ENCODE measurements at places on chromosomes 1 and 21.
A peak's percentile ranks its signal among the peaks of the same experiment; 100 is the strongest.

GRCh38 chr1:10761503-10762152 lies 34.8 kb downstream of the CASZ1 start:
- no peak for DNase-seq

DNA sequence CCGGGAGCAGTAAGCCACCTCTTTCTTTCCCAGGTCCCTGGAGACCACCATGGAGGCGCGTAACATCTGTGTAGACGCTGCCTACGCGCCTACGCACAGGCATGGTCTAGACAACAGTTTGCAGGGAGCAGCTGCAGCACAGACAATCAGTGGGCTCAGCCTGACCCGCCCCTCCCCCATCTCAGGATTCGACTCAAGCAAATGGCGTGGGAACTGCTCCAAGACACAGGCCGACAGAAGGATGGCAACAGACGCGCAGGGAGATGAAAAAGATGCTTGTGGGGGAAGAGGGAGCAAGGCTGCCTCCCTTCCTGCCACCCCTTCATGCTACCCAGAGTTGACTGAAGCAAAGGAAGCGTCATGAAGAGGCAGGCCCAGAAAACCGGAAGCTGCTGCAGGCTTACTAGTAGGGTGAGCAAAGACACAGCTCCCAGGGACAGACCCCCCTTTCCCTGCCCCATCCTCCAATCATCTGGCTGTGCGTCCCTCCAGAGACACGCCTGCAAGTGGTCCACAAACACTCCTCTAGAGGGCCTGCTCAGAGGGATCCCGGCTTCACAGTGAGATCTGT lies 19.5 kb downstream of the STK40 start:
- peak; percentile 72 for DNase-seq

- no peak for DNase-seq
These were observed 2.3 kb downstream of the UMODL1 start for GRCh38 chr21:42073145-42074099.

DNA sequence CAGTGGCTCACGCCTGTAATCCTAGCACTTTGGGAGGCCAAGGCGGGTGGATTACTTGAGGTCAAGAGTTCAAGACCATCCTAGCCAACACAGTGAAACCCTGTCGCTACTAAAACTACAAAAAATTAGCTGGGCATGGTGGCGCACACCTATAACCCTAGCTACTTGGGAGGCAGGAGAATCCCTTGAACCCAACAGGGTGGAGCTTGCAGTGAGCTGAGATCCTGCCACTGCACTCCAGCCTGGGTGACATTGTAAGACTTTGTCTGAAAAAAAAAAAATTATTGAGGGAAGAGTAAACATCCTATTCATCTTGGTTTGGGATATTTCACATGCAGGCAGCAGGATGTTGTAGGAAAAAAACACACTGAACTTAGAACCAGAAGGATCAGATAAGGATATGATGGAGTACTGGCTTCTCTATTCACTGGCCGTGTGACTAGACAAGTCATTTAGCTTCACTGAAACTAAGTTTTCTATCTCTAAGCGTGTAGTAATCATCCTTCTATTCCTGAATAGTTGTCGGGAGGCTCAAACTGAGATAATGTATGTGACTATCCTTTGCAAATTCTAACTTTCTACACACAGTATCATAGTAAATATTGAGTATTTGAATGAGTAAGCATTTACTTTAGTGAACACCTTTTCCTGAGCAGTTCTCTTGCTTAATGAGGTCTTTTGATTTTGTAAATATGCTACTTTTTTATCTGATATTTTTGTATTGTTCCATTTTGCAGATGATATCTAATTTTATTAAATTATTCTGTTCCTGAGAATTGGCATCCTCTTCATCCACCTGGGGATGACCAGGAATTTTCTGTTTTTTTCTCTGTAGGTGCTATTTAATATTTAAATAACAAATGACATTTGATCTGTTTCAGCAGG lies 18.2 kb downstream of the CAP1 start:
- DNase-seq, result no peak

GRCh38 chr1:170340308-170340707 lies 191.7 kb upstream of the GORAB start:
- no peak for DNase-seq

DNA sequence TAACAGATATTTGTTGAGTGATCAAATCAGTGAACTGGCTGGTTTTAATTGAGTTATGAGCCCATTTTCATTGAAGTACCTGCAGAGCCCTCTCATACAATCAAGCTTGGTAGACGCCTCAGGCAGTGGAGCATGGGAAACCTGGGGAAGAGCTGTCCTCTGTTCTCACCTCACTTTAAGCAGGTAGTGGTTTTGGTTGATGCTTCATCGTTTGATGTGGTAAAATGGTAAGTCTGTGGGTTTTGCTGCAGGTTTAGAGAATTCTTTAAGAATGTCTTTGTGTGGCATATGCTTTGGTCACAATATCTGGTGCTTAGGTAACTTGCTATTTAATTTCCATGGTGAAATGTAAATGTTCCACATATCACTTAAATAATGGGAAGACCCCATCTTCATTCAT lies 10.0 kb downstream of the LAMC1 start:
- DNase-seq, result no peak

DNA sequence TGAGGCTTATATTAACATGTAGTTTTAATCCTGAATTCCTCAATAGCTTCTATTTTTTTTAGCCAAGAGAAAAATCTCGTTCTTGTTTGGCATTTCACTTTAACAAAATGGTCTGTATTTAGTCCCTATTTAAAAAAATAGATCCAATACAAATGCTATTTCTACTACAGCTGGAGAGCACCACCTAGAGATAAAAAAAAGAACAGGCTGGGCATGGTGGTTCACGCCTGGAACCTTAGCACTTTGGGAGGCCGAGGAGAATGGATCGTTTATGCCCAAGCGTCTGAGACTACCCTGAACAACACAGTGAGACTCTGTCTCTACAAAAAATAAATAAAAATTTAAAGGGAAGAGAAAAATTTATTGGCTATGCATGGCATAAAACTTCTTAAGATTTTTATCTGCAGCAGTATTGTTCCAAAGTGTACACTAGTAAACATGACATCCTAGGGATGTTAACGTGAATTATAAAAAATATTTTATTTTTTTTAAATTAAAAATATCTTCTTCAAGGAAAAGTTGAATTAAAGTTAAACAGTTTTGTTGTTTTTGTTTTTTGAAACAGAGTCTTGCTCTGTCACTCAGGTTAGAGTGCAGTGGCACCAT lies 4.4 kb downstream of the ST7L start:
- DNase-seq, result no peak

GRCh38 chr1:64396817-64397216 lies 73.1 kb upstream of the CACHD1 start:
- DNase-seq, result no peak

- DNase-seq, result no peak
These were observed 33.9 kb upstream of the PTPRC start for GRCh38 chr1:198604975-198605374.

DNA sequence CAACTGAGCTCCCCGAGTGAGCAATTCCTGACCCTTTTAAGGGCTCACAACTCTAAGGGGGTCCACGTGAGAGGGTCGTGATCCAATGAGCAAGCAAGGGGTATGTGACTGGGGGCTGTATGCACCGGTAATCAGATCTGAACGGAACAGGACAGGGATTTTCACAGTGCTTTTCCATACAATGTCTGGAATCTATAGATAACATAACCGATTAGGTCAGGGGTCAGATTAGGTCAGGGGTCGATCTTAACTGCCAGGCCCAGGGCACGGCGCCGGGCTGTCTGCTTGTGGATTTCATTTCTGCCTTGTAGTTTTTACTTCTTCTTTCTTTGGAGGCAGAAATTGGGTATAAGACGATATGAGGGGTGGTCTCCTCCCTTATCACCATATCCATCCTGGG lies 30.7 kb upstream of the OPRD1 start:
- no peak for DNase-seq

DNA sequence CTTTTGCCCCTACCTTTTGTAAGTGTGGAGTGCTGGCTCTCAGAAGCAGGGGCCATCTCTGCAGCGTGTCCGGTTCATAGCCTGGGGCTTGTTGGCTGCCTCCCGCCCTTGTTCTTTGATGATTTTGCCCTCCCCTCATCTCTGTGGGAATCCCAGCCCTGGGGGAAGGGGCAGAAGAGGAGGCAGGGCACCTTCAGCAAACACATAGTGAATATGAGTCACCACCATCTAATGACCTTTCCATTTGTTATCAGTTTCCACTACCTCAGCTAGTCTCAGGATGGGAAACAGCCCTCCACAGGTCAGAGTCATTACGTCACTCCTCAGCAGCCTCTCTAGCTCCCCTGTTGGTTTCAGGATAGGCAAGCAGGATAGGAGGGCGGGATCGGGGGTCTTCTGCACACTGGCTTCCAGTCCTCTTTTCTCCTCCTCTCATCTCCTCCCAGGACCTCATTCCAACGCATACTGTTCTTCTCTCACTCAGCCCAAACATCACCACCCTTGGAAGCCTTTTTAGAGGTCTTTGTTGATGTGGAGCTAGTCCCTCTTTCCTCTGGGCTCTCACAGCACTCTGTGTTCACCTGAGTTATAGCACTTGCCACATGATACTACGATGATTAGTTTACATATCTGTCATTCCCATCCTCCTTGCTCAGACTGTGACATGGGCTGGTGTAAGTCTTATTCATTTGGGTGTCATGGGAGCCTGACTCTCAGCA lies 15.8 kb downstream of the GADD45A start:
- DNase-seq, result no peak

DNA sequence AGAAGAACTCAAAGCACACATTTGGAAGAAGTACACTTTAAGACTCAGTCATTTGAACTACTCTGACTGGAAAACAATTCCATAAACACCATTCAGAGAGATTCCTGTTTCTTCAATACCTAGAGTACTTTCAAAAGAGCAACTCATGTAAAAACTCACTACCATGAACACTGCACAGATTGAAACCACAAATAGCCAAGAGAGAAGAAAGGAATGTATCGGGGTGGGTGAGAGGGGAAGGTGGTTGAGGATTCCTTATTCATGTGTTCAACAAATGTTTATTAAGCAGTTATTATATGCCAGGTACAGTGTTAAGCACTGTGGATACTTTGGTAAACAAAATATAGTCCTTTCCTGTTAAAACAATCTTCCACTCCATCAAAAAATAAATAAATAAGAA lies 64.7 kb downstream of the NRIP1 start:
- DNase-seq, result no peak

DNA sequence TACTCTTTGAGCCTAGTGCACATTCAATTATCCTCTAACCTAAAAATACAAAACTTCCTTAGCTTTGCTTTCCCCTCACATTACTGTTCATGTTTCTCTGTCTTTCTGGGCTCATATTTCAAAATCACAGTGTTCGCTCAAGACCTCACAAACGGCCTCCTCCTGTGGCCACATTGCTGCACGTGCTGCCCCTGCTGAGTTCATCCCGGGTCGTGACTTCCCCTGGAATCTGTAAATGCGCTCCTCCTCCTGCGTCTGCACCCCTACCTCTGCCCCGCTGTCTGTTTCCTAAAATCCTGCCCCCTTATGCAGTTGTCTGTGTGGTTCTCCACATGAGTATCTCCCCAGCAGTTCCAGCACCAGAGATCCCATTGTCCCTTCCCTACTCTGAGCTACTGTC lies 45.5 kb upstream of the RAVER2 start:
- DNase-seq, result no peak

DNA sequence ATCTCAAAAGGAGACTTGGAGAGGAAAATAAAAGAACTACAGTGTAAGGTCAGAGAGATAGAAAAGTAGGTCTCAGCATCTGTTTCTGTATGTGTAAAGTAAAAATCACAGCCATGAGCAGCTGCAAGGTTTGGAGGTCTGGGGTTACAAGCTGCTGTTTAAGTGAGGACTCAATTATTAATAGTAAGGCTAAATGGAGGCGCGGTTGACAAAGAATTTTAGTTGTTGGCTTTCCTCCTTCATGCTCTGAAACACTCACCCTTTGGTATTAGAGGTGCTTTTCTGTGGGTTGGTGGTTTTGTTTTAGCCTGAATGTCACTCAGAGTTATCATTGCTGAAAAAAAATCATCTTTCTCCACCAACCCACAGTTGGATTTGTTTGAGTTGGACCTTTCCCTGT lies 59.8 kb upstream of the HAO2 start:
- no peak for DNase-seq

- no peak for DNase-seq
These were observed 24.0 kb downstream of the URB2 start for GRCh38 chr1:229650045-229650444.

DNA sequence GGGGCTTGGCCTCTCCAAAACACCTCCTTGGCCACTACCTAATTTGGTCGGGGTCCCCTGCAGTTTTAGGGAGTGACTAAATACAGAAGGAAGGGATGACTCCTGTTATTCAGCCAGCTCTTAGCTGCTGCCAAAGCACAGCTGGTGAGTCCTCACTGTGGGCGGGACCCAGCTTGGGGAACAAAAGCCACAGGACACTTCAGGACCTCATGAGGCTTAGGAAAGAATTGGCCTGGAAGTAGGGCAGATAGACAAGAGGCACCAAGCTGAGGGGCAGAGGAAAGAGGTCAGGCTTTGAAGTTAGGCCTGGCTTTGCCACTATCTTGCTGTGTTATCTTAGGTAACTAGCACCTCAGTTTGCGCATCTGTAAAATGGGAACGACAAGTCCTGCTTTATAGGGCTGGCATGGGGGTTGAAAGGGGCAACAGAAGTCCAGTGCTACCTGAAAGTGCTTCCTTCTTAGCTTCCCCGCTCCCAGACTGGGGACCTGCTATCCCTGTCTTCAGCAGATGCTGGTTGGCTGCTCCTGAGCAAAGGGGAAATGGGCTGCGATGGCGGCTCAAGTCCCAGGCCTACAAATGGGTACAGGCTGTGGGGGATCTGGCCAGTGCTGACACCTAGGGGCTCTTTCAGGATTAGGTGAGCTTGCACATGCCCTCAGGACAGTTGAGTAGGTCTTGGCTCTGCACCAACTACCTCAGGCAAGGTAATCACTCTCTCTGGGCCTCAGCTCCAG lies 15.7 kb downstream of the IFI6 start:
- no peak for DNase-seq

- no peak for DNase-seq
These were observed 215.8 kb upstream of the GREM2 start for GRCh38 chr1:240827786-240828185.

GRCh38 chr1:8472668-8473067 lies 154.8 kb downstream of the SLC45A1 start:
- no peak for DNase-seq

GRCh38 chr1:119547805-119548204 lies 40.8 kb downstream of the HSD3B1 start:
- DNase-seq, result no peak

DNA sequence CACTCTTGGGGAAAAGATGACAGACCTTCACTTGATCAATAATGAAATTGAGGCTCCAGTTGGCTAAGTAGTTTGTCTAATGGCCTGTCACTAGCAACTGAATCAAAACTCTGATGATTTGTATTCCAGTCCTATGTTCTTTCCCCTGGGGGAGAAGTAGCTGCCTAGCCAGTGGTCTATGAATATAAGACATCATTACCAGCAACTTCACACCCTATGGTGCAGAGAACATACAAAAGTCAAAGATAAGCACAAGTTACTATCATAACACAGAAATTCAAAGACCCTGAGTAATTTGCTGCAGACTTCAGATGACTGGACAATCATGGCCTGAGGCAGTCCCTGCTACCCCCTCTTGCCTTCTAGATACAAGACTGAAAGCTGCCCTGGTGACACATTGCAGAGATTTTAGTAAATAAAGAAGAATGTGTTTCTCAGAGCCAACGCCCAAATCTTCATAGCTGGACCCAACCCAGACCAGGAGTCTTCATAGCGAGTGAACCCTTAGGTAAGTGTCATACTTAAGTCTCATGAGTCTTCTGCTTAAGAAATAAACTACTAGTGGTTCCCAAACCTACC lies 993 bp downstream of the PDZK1 start:
- DNase-seq, result no peak

GRCh38 chr1:234756066-234756774 lies 146.2 kb upstream of the IRF2BP2 start:
- no peak for DNase-seq

GRCh38 chr1:217275655-217276398 lies 355.1 kb downstream of the GPATCH2 start:
- DNase-seq, result no peak

All from substantia nigra (tissue), 51 donors.